BJ (cell line): ENCODE measurements at places on chromosomes 2 and 18.

DNA sequence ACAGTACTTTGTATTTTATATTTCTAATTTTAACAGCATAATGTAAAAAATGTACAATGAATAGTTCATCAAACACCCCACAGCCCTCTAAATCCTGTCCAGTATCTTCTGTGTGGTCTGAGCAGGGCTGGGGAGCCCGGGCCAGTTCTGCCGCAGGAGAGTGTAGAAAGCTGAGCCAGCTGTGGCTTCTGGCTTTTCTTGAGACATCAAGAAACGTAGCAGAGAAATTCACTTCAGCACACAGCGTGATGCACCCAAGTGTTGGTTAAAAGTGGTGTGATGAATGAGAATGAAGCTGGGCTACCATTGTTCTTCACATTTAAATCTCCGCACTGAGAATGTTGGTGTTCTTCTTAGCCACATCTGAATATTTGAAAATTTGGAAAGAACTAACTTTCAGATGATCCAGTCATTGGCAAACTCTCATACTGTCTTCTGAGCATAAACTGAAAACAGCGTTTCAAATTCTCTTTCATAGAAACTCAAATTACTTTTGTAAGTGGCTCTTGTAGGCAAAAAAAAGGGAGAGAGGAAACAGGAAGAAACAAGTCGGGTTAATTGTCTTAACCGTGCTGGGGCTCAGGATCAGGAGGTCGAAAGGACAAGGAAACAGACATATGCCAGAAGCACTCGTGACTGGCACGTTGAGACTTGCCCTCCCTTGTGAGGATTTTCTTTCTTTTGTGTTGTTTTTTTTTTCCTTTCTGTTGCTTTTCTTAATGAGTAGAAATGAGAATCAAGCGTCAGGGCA is 23.4 kb upstream of the TMEM87B start:
- no peak for DNase-seq

DNA sequence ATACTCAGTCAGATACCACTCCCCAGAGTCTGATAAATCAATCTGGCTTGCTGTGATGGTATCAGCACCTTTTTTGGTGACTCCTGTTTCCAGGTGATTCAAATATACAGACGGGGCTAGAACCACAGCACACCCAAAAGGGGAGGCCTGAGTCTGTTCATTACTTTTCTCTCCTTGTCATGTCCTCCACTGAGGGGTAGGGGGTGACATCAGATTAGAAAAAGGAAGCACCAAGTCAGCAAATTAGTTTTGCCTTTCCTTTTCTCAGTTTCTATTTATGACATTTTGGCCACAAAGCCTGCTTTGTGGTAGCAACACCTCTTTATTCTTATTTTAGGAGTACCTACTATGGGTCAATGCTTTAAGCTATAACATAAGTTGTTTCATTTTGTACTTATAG is 127.4 kb downstream of the CCDC102B start:
- DNase-seq, result no peak

GRCh38 chr2:237474931-237475703 is 11.9 kb upstream of the MLPH start:
- no peak for DNase-seq

DNA sequence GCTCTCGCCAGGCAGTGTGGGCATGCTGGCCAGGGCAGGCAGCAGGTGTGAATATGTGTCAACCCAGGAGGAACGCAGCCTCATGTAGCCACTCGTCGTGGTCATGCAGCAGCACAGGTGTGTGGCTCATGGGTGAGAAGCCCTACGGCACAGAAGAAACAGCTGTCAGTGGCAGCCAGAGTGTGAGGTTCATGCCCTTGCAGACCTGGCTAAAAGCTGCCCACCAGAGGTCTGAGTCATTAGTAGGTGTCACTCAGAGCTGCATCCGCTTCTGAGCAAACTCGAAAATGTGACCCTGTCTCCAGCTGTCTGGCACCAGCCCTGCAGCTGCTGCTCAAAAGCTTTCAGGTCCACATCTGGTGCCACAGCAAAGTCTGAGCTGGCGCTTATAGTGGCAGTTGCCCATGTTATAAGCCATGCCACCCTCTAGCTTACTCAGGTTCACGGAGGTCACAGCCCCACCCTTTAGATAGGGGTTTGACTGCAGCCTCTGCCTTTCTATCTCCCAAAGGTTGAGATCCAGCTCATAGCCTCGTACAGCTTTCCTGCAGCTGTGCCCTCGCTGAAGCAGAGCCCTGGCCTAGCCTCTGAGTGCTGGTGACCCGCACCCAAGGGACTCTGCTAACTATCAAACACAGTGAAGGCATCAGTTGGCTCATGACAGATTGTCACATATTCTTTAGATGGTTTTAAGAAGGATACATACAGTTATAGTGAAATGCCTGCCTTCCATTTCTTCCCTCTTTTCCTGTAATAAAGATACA is 195.0 kb downstream of the CCDC102B start:
- DNase-seq, result no peak

GRCh38 chr2:38584881-38585280 is 17.8 kb downstream of the HNRNPLL start:
- DNase-seq, result no peak

GRCh38 chr2:231533777-231534125 is 3.5 kb upstream of the NMUR1 start:
- DNase-seq, result no peak

- DNase-seq, result no peak
Observed at GRCh38 chr2:239307921-239308613, 92.8 kb downstream of the HDAC4 start.

DNA sequence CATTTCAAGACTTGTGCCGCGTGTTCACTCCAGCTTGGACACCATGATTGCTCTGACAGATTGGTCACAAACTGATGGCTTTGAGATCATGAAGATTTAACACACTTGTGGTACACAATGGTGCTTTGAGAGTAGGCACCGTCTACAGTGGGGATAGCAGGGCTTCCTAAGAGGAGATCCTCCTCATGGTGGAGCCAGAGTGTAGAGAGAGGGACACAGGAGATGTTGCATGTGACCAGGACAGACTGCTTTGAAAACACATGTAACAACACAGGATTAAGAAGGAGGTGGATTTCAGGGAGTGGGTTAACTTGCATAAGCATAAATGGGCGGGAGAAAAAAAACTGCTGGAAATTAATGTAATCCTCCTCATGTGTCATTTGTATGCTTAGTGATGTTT is 95.7 kb upstream of the LINC00305 start:
- no peak for DNase-seq

DNA sequence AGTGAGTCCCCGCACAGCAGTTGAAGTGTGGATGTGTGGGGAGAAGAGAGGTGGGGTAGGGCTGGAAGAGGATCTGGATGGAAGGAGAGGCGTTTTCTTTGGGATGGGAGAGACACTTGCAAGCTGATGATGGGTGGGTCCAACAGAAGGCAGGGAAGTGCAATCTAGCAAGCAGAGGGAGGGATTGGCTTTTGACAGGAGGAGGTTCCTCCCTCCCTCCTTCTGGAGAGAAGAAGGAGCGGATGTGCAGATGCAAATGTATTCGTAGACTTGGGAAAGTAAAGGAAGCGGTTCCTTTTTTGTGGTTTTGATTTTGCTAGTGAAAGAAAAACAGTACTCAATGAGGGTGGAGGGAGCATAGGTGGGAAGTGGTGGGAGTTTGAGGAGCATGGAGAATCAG is 48.9 kb downstream of the LAMA3 start:
- DNase-seq, result no peak

GRCh38 chr2:226140594-226140993 is 659.0 kb downstream of the IRS1 start:
- no peak for DNase-seq

DNA sequence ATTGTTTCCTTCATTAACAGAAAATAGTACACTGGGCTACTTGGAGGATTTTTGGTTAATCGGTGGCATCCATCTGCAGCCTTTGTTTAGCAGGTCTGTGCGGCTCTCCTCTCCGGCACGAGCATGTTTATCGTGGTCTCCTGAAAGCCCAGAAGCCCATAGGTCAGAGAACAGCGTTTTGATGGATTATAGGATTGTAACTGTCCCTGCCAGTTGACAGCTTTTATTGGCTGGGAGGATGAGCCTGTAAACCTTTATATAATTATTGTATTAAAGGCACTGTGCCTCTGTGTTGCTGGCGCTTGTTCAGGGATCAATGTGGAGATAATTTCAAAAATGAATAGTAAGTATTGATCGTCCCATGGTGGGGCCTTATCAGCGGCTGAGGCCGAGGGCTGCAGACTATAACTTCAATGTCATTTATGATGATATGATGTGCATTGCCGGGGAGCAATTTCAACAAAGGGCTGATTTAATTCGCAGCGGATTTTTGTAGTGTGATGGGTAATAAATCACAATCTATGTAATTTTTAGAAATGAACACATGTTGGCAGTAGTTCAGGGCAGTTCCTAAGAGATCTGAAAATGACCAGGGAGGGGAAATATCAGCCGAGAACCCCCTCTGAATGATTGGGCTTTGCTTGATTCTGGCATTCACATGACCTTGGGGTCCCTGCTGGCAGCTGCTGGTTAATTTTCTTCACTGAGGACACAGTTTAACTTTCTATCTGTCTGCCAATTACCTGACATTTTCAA is 736.1 kb downstream of the GALR1 start:
- no peak for DNase-seq

- DNase-seq, result peak; percentile 56
Observed at GRCh38 chr2:158509928-158510797, 53.4 kb downstream of the PKP4 start.

- DNase-seq, result no peak
Observed at GRCh38 chr2:127197475-127198385, 22.4 kb downstream of the CYP27C1 start.

- DNase-seq, result no peak
Observed at GRCh38 chr18:71442731-71443141, 1101.4 kb downstream of the CBLN2 start.

GRCh38 chr2:172207911-172208310 is 105.2 kb upstream of the DLX2 start:
- DNase-seq, result no peak

- no peak for DNase-seq
Observed at GRCh38 chr2:86350751-86351150, 13.3 kb upstream of the REEP1 start.

GRCh38 chr18:33821503-33821902 is 243.5 kb downstream of the ASXL3 start:
- no peak for DNase-seq

GRCh38 chr2:15730545-15731212 is 139.0 kb downstream of the DDX1 start:
- DNase-seq, result peak; percentile 59

DNA sequence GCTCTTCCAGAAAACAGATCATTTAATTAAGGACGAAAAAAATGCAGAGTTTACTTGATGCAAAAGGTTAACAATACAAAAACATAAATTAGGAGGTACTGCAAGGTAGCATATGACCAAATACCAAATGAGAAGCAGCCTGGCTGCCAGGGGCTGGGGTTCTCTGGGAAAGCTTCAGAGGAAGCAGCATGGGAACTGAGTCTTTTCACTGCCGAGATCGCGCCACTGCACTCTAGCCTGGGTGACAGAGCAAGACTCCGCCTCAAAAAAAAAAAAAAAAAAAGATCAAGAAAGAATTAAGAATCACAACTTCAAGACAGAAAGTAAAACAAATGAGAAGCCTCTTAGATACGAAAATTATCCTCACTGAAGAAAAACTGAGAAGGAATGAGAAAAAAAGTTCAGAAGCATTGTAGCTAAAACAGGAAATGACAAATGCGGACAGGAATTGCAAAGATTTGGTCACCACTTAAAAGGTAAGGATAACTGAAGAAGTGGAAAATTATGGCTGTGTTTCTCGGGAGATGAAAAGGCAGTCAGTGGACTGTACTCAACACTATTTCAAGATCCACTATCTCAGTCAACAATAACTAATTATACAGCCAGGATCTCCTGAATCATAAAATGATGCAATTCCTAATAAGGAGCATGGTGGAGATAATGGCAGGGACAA is 4.3 kb downstream of the SEPTIN10 start:
- no peak for DNase-seq

DNA sequence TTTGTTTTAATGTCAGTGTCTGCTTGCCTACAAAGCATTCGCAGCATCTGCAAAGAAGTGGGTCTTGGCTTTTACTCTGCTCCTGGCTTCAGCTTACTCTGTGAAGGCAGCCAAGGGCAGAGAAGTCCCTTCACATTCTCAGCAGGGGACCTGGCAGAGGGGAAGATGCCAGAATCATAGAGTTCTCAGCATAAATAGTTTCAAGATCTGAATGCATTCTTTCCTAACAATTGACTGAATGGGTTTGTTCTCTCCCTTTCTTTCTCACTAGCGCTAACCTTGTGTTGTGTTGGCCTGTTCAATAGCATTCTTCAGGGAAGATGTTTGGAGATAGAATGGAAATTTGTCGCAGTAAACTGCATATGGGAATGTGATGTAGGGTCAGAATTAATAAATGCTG is 106.9 kb downstream of the FARSB start:
- no peak for DNase-seq

DNA sequence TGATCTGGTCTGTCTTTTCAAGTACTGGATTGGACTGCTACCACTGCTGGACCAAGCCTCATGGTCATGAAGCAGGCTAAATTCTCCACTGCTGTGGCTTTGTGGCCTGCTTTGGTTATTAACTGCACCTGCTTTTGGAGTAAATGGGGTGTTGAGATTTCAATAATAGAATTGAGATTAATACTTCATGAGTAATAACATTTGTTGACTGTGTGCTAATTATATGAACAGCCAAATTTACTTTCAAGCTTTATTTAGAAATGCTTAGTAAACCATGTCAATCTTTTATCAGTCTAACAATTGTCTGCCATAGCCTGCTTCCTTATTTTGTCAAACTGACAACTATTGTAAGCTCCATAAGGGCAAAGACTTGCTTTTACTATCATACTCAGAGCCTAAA is 27.4 kb upstream of the MTIF2 start:
- DNase-seq, result no peak

DNA sequence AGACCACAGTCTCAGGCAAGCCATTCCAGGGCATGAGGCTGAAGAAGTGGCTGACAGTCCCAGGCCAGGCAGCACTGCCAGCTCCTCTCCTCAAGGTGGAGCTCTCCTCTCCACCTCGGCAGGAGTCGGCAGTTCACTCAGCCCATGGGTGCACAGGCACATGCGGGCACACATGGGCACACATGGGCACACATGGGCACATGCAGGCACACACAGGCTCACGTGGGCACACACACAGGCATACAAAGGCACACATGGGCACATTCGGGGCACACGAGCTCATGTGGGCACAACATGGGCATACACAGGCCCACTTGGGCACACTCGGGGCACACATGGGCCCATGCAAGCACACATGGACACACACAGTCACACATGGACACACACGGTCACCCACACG is 65.3 kb upstream of the TAF1B start:
- DNase-seq, result no peak

DNA sequence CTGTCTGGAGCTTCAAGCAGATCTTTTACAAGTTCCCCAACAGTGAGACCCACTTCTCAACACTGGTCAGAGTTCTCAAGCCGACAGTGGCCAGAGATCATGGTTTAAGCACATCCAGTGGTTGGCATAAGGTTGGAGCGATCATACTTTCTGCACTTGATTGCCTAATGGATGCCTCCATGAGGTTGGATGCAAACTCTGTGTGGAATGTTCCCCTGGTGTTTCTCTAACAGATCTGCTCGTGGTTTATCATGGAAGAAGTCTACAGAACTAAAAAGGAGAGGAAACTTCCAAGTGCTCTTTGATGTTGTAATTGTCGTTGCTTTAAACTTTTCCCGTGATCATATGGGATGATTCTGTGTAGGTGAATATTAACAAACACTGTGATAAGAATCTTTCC is 60.7 kb downstream of the SH3RF3 start:
- DNase-seq, result no peak
